ENCODE measurements at places on chromosomes 11 and 22.

- DNase-seq = no peak
These were observed 4.3 kb downstream of the BCO2 start for GRCh38 chr11:112179601-112180000.

- no peak for DNase-seq
These were observed 7.8 kb downstream of the AMPD3 start for GRCh38 chr11:10462746-10463300.

- DNase-seq = no peak
These were observed 302.8 kb upstream of the NCAM1 start for GRCh38 chr11:112658431-112658878.

DNA sequence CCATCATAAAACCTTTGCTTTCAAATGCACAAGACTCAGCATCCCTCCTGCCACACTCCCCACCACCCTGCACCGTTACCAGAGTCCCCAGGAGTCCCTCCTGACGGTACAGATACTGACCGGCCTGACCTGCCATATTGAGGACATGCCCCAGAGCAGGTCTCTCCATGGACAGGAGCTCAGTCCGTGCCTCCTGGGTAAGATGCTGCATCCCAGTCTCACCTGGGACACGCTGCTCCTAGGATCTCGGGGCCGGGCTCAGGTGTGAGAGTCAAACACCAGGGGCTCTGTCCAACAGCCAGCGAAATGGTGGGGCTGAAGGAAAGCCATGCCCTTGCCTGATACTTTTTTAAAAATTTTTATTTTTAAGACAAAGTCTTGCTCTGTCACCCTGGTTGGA lies 328.3 kb downstream of the SHANK2 start:
- DNase-seq = no peak

DNA sequence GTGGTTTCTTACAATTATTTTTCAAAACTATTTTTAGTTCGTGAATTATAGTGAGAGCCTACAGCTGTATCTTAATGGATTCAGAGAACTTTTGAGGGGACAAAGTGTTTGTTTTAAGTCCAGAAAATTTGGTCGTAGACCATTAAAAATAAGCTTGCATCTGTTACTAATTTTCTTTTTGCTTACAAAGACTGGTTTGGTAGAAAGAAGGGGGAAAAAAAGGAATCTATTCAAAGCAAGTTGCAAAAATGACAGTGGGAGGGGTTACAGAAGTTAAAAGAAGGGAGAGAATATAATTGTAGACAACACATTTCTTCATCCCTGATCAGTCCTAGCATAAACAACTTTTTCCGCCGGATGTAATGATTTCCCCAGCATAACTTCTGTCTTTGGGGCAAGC lies 72.1 kb downstream of the AMOTL1 start:
- DNase-seq = no peak

DNA sequence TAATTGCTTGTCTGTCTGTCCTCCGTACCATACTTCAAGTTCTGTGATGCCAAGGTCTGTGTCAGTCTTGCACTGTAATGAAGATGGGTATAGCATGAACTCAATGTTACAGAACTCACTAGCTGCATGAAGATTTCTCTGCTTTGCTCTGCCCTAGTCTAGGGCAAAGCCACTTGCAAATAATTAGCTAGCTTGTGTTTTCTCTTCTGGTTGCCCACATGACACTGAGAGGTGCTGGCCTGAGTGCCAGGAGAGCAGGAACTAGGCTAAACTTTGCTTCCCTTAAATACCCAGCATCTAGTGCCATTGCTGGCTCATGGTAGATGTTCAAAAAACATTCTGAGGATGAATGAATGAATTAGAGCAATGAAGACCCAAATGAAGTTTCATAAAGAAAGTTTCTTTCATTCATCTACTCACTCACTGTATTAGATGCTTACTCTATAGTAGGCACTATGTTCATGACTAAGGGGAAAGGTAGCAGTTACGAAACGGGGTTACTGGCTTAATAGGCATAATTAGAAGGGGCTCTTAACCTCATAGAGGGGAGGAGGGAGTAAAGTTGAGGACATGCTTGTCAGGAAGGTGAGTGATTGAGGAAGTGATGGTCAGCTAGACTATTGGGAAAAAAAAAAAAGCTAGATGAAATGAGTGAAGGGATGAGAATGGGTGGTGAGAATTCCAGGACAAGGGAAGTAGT lies 4.4 kb upstream of the ENDOD1 start:
- DNase-seq = no peak

GRCh38 chr11:33731723-33732531 lies 4.3 kb downstream of the CD59 start:
- DNase-seq = no peak

GRCh38 chr11:92929246-92929645 lies 40.2 kb upstream of the MTNR1B start:
- DNase-seq = no peak

GRCh38 chr22:40363059-40363458 lies 7.3 kb upstream of the SGSM3 start:
- no peak for DNase-seq

DNA sequence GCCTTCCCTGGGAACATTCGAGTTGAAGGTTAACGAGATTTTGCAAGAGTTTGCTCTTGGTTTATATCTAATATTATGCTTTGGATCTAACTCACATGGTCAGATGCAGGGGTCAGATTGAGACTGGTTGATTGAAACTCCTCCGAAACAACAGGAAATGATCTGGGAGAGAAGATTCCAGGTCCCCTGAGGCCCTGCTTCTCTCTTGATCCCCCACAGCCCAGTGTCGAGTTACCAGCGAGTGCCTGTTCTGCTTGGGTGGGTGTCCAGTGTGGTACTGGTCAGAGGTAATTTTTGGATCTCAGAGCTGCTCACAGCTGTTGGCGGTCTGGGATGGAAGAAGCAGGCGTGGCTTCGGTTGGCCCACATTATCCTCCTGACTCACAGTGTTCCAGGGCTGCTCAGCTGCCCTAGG lies 9.2 kb downstream of the FBLN1 start:
- no peak for DNase-seq

DNA sequence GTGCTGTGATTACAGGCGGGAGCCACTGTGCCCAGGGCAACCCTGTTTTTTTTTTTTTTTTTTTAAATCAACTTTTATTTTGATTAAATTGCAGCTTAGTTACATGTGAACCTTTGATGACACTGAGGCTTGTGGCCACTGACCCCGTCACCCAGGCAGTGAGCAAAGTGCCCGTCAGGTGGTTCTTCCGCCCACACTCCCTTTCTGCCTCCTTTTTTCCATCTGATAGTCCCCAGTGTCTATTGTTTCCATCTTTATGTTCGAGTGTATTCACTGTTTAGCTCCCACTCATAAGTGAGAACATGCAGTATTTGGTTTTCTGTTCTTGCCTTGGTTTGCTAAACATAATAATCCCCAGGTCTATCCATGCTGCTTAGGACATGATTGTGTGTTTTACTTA lies 110.9 kb upstream of the GRK3 start:
- no peak for DNase-seq

- no peak for DNase-seq
These were observed 114.9 kb upstream of the NECTIN1 start for GRCh38 chr11:119843877-119844276.

- DNase-seq = peak; percentile 50
These were observed 451.2 kb downstream of the INSC start for GRCh38 chr11:15565880-15566279.

GRCh38 chr11:72085621-72086351 lies 5.1 kb downstream of the LRRC51 start:
- no peak for DNase-seq

DNA sequence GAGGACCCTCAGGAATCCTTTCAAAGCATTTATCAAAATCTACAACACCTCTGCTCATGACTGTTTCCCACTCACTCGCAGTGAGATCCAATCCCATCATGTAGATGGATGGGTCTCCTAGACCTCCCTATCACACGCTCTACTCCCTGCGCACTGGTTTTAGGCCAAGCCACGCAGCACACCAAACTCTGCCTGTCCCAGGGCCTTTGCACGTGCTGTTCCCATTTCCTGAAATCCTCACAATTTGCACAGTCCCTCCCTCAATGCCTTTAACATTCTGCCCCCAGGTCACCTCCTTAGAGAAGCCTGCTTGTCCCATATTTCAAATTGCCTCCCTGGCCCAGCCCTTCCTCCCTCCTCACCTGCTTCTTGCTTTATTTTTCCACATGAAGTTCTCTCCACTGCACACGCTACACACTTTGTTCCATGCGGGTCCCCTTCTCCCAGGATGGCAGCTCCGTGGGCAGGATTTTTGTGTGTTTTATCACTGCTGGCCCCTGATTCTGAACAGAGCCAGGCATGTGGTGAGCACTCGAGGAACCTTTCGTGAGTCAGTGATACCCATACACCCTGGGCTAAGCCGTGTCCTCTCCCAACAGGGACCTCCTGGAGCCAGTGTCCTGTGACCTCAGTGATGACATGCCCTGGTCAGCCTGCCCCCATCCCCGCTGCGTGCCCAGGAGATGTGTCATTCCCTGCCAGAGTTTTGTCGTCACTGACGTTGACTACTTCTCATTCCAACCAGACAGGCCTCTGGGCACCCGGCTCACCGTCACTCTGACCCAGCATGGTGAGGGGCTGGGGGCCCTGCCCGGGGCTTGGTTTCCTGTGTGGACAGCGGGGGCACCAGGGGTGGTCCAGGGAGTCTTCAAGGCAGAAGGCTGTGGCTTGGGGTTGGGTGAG lies 12.2 kb downstream of the CSF2RB start:
- no peak for DNase-seq

DNA sequence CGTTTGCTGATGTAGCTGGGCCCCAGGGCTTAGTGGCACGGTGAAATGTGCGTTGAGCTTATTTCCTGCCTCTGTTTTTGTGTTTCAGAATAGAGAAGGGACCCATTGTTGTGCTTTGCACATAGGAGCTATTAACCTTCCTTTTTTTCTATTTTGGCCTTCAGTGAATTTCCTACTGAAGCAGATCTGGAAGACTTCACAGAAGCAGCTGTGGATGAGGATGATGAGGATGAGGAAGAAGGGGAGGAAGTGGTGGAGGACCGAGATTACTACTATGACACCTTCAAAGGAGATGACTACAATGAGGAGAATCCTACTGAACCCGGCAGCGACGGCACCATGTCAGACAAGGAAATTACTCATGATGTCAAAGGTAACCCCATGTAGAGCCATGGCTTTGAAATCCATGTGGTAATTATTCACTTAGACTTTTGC lies 37.4 kb upstream of the ST14 start:
- DNase-seq = no peak

DNA sequence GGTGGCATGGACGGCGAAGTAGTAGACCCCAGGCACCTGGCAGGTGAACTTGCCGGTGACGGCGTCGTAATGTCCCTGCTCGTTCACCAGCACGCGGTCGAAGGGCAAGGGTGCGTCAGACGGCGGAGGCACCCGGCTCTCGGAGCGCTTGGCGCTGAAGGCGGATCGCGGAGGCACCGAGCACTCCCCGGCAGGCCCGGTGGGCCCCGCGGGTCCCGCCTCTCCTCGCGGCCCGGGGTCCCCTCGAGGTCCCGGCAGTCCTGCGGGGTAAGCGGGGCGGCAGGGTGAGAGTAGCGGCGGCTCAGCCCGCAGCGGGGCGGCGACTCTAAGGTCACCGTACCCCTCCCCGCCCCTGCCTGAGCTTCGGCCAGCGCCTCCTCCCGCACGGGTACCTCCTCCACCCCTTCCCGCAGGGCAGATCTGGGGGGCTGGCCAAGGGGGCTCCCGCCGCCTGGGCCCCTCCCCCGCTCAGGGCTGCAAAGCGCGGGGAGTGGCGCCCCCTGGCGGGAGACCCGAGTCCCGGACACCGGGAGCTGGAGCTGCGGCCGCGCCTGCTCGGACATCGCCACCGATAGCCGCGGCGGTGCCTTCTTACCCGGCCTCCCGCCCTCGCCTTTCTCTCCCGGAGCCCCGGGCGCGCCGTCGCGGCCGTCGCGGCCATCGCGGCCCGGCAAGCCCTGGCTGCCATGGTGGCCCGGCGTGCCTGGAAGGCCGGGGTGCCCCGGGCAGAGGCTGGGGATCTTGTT lies 921 bp downstream of the C1QTNF5 start:
- peak; percentile 82 for DNase-seq

- DNase-seq = no peak
These were observed 41.9 kb upstream of the EMID1 start for GRCh38 chr22:29163808-29164207.

GRCh38 chr11:120064341-120064740 lies 73.6 kb downstream of the TRIM29 start:
- no peak for DNase-seq

DNA sequence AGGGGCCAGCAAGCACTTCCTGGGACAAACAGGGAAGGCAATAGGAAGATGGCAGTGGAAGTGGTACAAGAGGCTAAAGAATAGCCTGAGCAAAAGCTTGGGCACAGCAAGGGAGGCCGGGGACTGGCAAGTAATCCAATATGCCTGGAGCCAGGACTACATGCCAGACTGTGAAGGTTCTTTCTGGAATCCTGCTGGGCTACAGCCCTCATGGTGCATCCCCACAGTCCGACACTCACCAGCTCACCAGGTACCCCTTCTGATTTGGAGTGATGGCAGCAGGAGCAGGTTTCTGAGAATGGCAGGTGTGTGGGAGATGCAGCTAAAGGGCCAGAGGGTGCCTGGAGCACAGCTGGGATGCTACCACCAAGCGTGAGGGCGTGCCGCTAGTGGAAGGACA lies 32.2 kb upstream of the POGLUT3 start:
- DNase-seq = no peak

DNA sequence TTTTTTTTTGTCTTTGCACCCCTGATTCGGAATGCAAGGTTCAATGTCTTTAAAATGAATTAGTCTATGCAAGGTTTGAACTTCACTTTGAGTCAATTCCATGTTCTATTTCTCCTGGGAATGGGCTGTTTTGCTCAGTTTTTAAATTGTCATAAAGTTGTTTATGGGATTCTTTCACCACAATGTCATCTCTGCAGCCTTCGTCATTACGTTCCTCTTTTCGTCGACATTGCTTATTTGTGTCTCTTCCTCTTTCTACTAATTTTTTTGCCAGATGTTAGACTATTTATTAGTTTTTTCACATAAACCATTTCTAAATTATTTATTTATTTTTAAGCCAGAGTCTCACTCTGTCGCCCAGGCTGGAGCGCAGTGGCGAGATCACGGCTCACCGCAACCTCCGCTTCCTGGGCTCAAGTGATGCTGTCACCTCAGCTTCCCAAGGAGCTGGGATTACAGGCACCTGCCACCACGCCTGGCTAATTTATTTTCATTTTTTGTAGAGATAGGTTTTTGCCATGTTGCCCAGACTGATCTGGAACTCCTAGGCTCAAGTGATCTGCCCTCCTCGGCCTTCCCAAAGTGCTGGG lies 7.1 kb upstream of the TNNT3 start:
- DNase-seq = no peak

DNA sequence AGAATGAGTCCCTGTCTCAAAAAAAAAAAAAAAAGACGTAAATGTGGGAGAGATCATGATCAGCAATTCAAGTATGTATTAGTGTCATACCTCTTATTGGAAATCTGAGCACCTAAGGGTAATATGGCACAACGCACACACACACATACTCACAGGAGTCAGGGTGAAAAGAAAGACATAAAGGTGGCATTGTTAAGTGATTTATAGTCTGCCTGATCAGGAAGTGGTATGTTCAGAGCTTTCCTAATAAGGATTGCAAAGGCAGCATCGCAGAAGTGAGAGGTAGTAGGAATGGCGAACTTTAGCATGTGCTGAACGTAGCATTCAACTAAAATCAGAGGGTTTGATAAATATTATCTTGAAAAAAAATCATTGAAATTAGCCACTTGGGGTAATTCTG lies 854.3 kb downstream of the METTL15 start:
- DNase-seq = no peak

All from NCI-H1930 (cell line).